ENCODE measurements at places on chromosomes 2 and 18. TPM values are rescaled to one million over a fixed set of nuclear protein-coding genes. Genes with fewer than 3 reads are reported as not detected.

CDCA7 gene
- 113 TPM for total RNA-seq

TTR gene
- not detected for total RNA-seq

- H3K36me3 ChIP-seq: peaks cover 3% of the 10 kb centered on the region
- no peak overlapping the region for H3K4me3 ChIP-seq
- peaks cover 5% of the 10 kb centered on the region for H3K4me1 ChIP-seq
- no peak for DNase-seq
- H3K27ac ChIP-seq: no peak overlapping the region
- H3K27me3 ChIP-seq: no peaks in the 10 kb centered on the region
These were observed 106.3 kb downstream of the LDLRAD4 start for GRCh38 chr18:13324880-13325279.

DNA sequence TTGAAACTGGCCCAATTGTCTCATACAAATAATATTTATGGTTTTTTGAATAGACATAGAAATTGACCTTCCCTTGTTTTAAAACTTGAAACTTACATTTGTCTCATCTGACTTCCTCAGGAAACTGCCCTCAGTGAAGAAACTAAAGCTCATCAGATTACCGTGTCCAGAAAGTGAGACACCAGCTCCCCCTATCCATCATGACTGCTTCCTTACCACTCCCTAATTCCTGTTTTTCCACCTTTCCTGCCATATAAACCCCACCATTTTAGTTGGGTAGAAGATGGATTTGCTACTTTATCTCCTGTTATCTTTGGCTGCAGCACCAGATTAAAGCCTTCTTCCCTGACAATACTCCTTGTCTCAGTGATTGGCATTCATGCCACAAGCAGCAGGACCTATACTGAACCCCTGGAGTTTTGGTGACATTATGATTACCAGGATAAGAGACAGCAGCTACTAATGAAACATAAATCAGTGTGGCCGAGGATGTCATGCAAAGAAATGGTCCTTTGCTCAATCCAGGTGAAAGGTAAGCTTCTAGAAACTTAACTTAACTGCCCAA, 1627.6 kb upstream of the ZEB2 start:
- H3K36me3 ChIP-seq: no peaks in the 10 kb centered on the region
- H3K4me3 ChIP-seq: no peak overlapping the region
- no peak overlapping the region for H3K27ac ChIP-seq
- no peaks in the 10 kb centered on the region for H3K27me3 ChIP-seq

FSHR gene
- not detected for total RNA-seq

DNA sequence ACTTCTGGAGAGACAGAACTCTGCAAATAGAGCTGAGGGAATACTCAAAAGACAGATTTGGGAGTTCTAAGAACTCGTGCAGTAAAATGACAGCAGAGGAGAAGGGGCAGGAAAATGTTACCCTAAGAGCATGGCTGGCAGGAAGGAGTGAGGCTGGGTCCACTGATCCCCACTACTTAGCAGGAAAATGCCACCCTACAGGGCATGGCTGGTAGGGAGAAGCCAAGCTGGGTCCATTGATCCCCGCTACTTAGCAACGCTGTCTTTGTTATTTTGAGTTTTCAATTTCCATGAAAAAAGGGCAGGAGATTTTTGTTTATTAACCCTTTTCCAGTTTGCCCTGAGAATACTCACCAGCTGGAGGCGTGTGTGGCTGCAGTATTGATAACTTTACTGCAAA, 100.3 kb upstream of the TMEM200C start:
- no peak for DNase-seq
- peaks cover 6% of the 10 kb centered on the region for H3K4me1 ChIP-seq
- H3K4me3 ChIP-seq: no peak overlapping the region

DNA sequence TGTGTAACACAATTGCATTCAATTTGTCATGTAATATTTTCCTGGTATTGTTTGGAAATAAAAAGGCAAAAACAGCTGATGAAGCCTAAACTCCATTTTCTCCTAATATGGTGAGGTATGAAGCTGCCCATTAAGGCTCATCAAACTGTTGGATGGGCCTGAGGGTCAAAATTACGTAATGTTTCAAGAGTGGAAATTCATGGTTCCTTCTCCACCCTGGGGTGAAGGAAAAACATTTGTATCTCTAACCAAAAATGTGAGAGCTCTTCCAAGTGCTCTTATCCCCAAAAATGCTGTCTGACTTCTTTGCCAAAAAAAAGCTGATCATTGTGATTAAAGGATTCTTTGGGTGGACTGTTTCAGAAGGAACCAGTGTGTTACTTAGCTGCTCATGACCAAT, 91.8 kb downstream of the ARHGAP28 start:
- H3K4me3 ChIP-seq: no peak overlapping the region
- no peak for DNase-seq
- no peaks in the 10 kb centered on the region for H3K27me3 ChIP-seq

DNA sequence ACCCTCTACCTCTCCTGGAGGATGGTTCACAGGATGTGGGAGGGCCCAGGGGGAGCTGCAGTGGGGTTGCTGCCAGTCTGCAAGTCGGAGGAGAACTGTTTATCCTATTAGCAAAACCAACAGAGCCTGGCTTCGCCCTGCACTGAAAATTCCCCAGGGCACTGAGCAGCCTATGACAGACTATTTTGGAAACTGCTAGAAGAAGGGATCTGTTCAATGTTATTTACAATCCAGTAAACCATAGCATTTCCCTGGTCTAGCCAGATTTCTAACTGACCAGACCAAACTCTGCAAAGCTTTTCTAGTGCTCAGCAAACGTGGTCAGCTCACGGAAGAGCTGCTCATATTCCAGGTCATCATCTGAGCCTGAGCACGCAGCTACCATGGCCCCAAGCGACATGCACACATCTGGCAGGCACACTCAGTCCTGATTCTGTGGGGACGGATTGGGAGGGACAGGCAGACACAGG, 64.8 kb upstream of the PID1 start:
- no peaks in the 10 kb centered on the region for H3K4me1 ChIP-seq
- no peak overlapping the region for H3K27ac ChIP-seq
- H3K4me3 ChIP-seq: no peak overlapping the region
- H3K36me3 ChIP-seq: no peaks in the 10 kb centered on the region
- H3K27me3 ChIP-seq: no peaks in the 10 kb centered on the region
- DNase-seq: no peak

RAX gene
- not detected for total RNA-seq

DNA sequence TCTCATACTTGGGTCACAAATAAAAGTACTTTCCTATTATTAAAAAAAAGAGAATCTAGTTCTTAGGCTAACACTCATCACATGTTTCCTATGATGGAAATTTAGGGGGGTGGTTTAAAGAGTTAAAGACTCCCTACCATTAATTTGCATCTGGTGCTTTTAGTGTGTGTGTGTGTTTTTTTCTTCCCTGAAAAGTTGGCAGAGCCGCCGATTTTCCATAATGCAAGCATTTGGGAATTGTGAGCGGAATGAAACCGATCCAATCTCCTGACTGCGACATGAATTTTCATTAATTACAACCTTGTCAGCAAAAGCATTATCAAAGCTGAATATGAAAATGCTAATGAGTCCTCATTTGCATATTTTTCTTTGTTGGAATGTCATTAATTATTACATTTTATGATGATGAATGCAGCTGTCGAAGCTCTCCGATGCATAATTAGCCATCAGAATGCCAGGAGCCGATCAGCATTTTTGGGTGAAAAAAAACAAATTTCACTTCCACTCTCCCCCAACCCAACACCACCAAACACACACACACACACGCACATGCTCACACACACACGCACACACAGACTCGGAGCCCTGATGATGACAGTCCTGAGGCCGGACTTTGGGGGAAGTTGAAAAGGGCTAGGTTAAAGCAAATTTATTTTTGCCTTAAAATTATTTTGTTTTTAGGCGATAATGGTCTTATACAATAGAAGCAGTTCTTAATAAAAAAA, 165.4 kb downstream of the TCF4 start:
- no peak overlapping the region for H3K27ac ChIP-seq
- no peaks in the 10 kb centered on the region for H3K36me3 ChIP-seq
- DNase-seq: no peak
- no peaks in the 10 kb centered on the region for H3K27me3 ChIP-seq

GRCh38 chr2:240200230-240201051, 60.0 kb upstream of the OTOS start:
- no peak for DNase-seq
- H3K4me1 ChIP-seq: peaks cover 1% of the 10 kb centered on the region
- no peaks in the 10 kb centered on the region for H3K36me3 ChIP-seq

DNA sequence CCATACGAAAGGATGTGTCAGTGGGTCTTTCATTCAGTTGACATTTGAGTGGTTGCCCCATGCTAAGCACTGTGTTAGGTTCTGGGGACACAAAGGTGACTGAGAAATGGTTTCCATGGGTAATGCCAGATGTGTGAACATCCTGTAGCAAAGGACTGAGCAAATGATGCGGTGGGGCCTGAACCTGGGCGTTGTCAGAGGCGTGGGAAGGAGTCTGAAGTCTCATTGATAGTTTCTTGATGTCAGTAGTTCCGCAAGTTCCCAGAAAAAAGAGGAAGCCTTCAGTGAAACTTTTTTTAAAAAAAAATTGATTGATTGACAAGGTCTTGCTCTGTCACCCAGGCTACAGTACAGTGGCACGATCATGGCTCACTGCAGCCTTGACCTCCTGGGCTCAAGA, 56.9 kb downstream of the LIMS1 start:
- no peak overlapping the region for H3K4me3 ChIP-seq
- no peak for DNase-seq
- H3K36me3 ChIP-seq: no peaks in the 10 kb centered on the region
- no peaks in the 10 kb centered on the region for H3K27me3 ChIP-seq
- peaks cover 58% of the 10 kb centered on the region for H3K4me1 ChIP-seq

COL4A4 gene
- total RNA-seq: 0.15 TPM

DNA sequence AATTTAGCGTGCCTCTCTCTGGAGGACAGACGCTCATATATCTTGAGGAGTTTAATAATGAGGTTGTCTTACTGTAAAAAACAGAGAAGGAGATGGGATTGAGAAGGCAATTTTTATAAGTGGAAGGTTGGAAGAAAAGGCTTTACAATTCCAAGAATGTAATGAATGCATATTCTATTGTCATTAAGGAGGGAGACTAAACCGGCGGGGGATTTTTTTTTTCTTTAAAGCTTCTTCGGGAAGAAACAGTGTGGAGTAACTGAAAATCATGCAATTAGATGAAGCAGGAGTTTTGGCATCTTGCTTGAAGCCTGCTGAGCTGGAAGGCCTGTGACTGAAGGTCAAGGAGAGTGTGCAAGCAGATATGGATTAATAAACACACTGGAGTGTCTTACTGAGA, 124.4 kb downstream of the HRH4 start:
- H3K27ac ChIP-seq: no peak overlapping the region
- no peak for DNase-seq

GRCh38 chr2:120060088-120060623, 47.3 kb downstream of the EPB41L5 start:
- H3K27me3 ChIP-seq: no peaks in the 10 kb centered on the region
- H3K27ac ChIP-seq: no peak overlapping the region
- no peak overlapping the region for H3K4me3 ChIP-seq
